Sciatic nerve (tissue), 2 donors: ENCODE measurements at places on chromosomes 4 and X.

- DNase-seq = no peak
These were observed 26.2 kb downstream of the GRIA3 start for GRCh38 chrX:123210252-123210651.

DNA sequence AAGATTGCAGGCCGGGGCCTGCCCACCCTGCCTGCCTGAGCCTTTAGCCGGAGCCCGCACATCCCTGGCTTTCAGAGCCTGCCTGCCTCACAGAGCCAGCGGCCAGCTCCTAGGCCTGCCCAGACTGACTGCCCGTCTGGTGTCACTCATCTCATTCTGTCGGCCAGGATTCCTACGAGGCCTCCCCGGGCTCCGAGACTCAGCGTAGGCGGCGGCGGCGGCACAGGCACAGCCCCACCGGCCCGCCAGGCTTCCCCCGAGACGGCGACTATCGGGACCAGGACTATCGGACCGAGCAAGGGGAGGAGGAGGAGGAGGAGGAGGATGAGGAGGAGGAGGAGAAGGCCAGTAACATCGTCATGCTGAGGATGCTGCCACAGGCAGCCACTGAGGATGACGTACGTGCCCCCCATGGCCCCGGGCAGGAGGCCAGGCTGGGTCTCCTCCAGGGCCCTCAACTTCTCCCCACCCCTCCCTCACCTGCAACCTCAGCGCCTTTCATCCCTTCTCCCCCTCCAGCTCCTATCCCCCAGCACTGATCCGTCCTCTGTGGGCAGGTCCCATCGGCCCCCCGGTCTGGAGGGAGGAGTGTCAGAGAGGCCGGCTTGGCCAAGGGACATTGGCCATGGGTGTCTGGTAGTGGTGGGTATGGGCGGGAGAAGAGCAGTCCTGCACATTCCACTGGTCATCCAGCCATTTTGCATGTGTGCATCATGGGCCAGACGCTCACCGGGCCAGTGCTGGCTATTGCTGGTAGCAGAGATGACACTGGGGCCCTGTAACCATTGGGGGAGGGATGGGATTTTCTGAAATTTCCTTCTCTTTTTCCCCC is 22.6 kb upstream of the UBA1 start:
- peak; percentile 47 for DNase-seq

- DNase-seq = no peak
These were observed 11.5 kb upstream of the ZNF718 start for GRCh38 chr4:112771-113170.

DNA sequence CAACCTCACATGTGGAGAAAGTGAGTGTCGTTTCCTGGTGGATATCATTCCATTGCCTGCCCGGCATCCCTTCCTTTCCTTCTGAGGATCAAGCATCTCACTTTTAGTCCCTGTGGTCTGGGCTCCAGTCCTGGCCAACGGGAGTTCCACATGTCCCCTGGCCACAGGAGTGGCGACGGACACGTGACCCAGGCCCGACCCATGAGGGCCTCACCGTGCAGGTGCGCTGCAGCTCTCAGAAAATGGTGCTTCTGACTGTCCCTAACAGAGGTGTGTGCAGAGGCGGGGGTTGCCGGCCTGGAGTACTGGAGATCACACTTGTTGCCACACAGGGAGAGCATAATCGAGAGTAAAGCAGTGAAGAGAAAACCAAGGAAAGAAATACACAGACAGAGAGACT is 476.9 kb upstream of the FRG1 start:
- no peak for DNase-seq

GRCh38 chr4:87734084-87734483 is 65.3 kb upstream of the IBSP start:
- DNase-seq = no peak

GRCh38 chr4:138999666-139000065 is 15.9 kb upstream of the NOCT start:
- DNase-seq = no peak

- DNase-seq = no peak
These were observed 180.4 kb downstream of the SPATA18 start for GRCh38 chr4:52231526-52231925.

GRCh38 chr4:152118819-152119553 is 358.2 kb upstream of the GATB start:
- DNase-seq = no peak

GRCh38 chrX:19863212-19863856 is 24.1 kb downstream of the SH3KBP1 start:
- DNase-seq = no peak

DNA sequence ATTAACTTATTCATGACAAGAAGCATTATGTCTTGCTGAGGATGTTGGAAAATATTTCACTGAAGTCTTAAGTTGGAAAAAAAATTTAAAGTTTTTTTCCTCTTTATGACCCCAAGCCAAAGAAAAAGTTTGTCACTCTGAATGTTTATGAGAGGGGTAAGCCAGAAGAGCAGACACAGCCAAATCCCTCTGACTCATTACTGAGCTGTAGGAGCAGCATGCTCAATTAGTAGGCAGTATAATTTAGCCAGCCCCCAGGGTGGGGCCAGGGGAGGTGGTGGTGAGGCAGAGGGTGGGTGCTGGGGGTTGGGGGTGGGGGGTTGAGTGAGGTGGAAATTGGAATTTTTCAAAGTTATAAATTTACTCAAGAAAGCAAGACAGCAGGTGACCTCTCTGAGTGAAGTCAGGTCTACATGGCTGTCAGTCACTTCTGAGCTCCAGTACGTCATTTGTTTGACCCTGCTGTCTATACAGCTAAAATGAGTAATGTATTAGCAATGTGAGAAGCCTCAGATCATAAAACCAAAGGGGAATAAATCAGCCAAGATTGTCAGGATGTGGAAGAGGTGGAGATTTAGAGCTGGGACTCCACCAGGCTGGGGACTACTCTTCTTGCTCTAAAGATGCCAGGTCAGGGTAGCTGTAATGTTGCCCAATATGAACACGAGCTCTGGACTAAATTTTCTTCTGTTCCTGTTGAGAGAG is 98.8 kb upstream of the NDP start:
- no peak for DNase-seq

- no peak for DNase-seq
These were observed 94.2 kb upstream of the PPP2R3B start for GRCh38 chrX:480861-481417.

- no peak for DNase-seq
These were observed 10.8 kb downstream of the JAKMIP1 start for GRCh38 chr4:6189511-6189910.

DNA sequence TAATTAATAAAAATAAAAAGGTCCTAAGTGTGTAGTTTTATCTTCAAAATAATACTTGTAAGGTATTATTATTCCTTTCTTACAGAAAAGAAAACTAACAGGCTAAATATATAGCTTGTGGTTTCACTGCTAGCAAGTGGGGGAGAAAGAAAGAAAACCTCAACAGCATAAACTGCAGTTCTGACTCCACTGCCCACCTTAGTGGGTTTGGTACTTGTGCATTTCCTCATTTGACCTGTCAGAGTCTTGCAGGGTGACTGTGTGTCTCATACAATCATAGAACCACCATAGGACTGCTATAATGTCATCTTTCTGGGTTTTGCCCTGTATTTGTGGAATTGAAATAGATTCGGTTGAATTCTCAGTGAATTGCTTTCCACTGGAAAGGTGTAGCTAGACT is 94.7 kb upstream of the PUDP start:
- no peak for DNase-seq

- DNase-seq = peak; percentile 67
These were observed 20.1 kb upstream of the CSF2RA start for GRCh38 chrX:1248331-1249061.

- no peak for DNase-seq
These were observed 690.2 kb downstream of the FAT4 start for GRCh38 chr4:126004941-126005340.

DNA sequence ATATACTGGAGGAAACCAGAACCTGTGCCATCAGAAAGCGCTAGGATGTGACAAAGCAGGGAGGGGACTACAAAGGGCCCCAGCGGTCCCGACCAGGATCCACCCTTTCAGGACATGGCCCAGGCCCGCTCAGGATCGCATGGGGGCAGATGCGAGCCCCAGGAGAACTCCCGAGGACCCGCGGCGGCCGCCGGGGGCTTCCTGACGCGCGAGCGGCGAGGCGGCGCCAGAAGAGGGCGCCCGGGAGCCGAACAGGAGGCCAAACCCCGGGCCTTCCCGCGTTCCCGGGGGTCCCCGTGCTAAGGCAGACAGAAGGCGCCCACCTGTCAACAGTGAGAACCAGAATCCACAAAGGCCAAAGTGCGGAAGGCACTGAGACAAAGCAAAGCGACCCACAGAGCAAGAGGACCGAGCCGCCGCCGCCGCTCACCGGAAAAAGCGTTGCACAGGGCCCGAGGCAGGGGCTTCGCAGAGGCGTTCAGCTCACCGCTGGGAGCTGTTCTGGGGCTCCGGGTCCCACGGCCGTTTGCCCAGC is 7.3 kb upstream of the OPN1LW start:
- peak; percentile 74 for DNase-seq

DNA sequence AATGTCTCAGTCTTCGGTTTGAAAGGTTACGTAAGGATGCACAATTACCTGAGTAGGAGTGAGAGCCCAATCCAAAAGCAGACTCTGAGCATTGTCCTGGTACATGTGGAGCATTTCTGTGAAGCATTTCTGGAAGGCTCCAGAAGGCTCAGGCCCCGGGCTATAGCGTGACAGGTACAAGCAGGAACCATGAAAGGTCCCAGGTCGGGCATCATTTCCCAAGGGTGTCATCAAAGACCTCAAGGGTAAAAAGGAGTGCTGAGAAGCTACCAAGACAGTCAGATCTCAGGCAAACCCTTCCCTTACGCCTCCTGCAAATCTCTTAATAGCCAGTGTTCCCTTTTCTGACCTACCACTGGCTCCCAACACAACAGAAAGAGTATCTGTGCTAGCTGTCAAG is 30.8 kb downstream of the GPC4 start:
- DNase-seq = no peak
